Heart right ventricle (tissue), 16 donors: ENCODE measurements at places on chromosomes 13 and 19. TPM values are rescaled to one million over a fixed set of nuclear protein-coding genes. Genes with fewer than 3 reads are reported as not detected.

Gene CYP4F2
- not detected for total RNA-seq

DNA sequence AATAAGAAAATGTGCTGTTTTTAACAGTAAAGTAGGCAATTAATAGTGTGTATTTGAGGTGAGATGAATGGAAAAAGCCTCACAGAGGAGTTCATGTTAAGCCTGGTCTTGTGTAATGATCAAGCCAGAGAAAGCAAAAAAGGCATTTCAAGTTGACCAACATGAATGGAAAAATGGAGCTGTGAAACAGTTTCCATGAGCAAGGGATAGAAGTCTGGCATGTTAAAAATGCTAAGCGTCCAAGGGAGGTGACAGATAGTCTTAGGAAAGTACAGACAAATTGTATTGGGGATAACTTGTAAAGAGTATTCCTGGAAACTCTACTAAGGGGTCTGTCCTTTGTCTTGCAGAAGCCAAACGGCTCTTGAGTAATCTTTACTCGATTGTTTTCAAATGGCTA is 506.8 kb upstream of the ATXN8OS start:
- H3K27me3 ChIP-seq: no peaks in the 10 kb centered on the region
- no peak overlapping the region for H3K27ac ChIP-seq
- no peaks in the 10 kb centered on the region for H3K4me1 ChIP-seq
- no peak overlapping the region for H3K4me3 ChIP-seq

GRCh38 chr19:32966750-32967149 is 5.0 kb downstream of the CEP89 start:
- no peak overlapping the region for H3K27ac ChIP-seq
- no peak overlapping the region for H3K4me3 ChIP-seq
- no peak for DNase-seq
- H3K27me3 ChIP-seq: no peaks in the 10 kb centered on the region

DNA sequence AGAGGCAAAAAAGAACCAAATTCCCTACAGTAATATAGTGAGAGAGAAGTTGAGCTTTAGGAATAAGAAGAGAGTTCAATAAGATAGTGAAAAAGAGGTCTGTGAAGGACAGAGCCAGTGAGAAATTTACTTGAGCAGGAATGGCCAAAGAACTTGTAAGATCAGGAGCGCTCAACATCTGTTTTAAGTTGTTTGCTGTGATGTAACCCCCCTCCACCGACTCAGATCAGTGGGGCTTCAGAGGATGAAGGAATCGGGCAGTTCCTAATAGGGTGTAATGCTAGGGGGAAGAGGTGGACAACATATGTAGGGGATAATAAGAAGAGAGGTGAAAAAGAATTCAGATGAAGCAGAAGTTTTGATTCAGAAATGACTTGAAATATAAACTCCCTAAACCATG is 85.3 kb upstream of the FNDC3A start:
- H3K36me3 ChIP-seq: no peaks in the 10 kb centered on the region
- H3K27me3 ChIP-seq: no peaks in the 10 kb centered on the region
- no peak for DNase-seq
